Cardiac septum (tissue), 1 donor: ENCODE measurements at places on chromosomes 7 and 10.

- no peak for DNase-seq
Measured at GRCh38 chr10:104587751-104588150, 53.3 kb upstream of the SORCS3 start.

GRCh38 chr7:130723784-130724183 lies 10.2 kb downstream of the KLF14 start:
- no peak for DNase-seq

DNA sequence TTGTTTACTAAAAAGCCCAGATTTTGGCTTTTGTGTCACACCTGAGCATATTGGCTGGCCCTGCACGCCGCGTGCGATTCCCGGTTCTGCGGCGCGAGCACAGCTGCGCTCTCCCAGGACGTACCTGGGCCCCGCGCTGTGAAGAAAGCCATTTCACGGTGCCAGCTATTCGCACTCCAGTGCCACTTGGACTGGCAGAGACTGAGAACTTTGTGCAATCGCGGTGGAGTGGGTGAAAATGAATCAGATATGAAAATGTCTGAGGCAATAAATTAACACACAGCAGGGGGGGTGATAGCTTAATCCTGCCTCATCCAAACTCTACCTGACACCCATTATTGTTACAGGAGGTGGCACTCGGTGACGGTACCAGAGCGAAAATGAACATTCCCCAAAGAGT lies 330.1 kb upstream of the MGMT start:
- no peak for DNase-seq

DNA sequence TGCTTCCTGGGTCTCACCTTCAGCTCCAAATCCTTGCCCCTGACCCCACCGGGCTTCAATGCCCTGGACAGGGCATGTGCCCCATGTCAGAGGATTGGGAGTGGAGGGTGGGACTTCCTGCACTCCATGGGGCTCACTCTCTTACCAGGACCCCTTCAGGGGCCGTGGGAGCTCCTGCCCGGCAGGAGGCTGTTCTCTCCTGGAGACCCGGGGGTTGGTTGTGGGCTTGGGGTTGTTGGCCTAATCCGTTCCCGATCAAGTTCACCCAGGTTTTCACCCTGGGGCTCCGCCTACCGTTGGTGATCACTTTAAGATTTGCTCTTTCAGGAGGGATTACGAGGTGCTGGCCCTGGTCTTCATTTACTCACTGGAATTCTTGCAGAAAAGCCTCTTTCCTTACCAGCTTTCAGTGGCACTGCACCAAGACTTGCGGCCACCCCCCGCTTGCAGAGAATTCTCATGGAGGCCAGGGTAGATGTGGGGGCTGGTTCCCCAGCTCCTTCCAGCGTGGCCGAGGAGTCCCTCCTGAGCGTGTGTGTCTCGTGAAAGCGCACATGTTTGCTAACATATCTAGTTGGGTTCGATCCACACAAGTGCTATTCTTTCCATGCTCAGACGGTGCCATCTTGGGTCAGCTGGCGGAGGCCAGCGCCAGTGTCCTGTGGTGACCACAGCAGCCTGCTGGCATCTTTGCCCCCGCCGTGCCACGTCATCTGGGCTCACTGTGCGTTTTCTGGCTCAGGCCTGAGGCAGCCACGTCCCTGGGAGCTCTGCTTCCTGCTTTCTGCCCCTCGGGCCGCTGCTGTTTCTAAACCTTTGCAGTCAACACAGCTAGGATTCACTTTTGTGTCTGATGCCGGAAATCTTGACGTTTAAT lies 15.6 kb downstream of the PWWP2B start:
- DNase-seq = no peak

DNA sequence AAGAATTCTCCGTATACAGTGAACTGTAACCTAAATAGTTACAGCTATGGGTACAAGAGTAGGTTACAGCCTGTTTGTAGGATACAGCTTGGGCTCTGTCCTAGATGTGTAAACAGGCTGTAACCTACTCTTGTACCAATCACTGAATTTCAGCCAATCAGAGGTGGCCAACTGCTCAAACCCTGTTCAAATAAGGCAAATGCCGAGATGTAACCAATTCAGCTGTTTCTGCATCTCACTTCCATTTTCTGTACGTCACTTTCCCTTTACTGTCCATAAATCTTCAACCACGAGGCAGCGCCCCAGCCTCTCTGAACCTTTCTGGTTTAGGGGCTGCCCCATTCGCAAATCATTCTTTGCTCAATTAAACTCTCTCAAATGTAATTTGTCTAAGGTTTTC lies 8.3 kb upstream of the MMP21 start:
- no peak for DNase-seq

DNA sequence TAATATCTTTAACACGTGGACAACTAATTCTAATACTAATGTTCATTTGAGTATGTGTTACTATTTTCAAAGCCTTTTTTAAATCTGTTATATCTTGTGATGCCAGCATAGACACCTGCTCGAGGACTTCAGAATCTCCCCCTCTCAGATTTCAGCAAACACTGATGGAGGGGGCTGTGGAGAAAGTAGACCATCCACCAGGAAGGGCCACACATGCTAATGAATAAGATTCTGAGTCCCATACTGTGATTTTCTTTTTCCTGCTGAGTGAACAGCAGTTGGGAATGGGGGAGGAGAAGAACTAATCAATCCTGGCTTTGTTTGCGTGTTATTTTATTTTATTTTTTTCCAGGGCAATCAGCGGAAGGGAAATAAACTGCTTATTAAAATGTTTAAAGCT lies 157.9 kb upstream of the CSTF2T start:
- no peak for DNase-seq
